Stimulated activated naive CD8-positive, alpha-beta T cell treated with anti-CD3 and anti-CD28 coated beads, Interleukin-15, Interleukin-2, amounts not matched to agents 100 U/mL and 50 U/mL, for 24 hours (primary cell): ENCODE measurements at places on chromosomes 12 and 14.
A peak's percentile ranks its signal among the peaks of the same experiment; 100 is the strongest.

DNA sequence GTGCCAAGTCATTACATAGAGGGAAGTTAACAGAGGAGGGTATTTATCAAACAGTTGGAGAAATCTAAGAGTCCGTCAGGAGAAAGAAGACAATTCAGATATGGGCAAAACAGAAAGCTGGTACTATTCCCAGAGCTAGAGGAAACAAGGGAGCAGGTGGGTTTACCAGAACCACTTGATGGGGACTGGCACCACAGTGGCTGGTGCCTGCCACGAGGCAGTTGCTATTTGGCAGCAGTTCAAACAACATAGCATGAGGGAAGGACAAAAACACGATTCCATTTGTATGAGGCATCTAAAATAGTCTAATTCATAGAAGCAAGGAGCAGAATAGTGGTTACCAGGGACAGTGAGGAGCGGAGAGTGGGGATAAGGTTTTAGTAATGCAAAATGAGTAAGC, 24.6 kb upstream of the KLRD1 start:
- DNase-seq = no peak

DNA sequence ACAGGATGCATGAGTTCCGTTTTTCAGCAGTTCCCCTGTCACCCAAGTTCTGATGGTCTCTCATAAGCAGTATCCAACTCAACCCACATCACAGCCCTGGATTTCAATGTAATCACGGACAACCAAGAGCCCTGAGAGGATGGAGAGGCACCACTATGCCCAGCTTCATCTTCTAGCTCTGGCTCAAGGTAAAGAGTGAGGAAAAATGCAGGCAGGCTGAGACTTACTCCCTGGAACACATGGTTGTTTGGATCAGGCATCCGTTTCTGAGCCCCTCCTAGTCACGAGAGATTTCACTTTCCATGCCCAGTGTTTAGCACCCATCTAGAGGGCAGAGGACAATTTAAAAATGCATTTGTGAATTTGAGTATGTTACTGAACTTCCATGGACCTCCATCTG, 45.0 kb downstream of the ANO2 start:
- no peak for DNase-seq

GRCh38 chr14:72610831-72611200, 283.1 kb downstream of the DPF3 start:
- DNase-seq = peak; percentile 0

DNA sequence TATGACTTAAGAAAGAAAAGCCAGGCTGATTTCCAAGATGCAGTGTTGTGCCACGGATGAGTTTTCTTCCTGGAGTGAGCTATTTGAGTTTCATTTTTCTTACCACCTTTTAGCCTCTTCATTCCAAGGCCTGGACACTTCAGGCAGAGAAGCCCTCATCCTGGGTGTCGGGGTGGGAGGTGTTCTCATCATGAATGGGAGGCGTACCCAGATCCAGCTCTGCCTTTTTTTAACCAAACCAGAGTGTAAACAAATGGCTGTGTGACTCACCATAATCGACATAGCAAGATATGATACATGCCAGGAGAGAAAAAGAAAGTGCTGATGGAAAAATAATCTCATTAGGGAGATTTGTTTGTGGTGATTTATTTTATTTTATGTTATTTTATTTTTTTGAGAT, 79.9 kb downstream of the ARF6 start:
- peak; percentile 49 for DNase-seq

GRCh38 chr12:60152756-60153155, 556.9 kb downstream of the SLC16A7 start:
- DNase-seq = no peak

DNA sequence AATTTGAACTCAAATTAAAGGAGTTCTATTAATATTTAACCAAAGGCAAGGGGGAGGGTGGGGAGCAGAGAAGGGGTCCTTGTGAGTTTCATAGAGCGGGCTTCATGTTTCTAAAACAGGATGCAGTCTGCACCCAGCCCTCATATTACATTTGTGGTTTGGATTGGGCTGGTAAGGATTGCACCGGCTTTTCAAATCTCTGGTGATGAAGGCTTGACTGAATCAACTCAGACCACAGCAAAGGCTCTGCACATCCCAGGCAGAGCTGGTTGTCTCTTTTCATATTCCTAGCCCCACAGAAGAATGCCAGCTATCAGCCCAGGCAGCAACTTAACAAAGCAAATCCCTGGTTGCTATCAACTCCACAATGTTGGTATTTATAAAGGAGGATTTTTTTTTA, 1221.4 kb downstream of the VRK1 start:
- DNase-seq = peak; percentile 31

- peak; percentile 30 for DNase-seq
These were observed 303 bp downstream of the PUS7L start for GRCh38 chr12:43758247-43758727.

DNA sequence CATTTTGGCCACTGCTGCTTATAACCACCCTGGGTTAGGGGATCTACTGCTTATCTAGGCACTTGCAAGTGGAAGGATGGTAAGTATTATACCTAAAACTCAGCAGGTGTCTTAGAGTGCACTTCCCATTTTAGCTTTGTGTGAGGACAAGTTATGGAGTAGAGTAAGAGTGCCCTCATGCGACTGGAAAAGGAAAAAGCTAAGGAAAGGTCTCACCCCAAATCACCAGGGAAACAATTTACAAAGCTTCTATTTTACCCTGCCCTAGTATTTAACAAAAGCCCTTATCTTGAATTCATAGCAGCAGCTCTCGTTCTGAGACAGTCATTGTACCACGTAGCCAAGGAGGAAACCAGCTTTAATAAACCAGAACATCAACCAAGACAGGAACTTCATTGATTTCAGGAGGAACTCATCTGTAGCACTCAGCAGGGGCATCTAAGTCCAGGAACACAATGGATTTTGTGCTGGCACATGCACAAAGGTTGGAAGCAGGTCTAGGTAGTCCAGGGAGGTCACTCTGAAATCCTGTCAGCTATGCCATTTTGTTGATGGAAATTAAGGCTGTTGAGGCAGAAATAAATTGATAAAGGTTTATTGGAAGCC, 2.9 kb downstream of the RDH12 start:
- DNase-seq = no peak

DNA sequence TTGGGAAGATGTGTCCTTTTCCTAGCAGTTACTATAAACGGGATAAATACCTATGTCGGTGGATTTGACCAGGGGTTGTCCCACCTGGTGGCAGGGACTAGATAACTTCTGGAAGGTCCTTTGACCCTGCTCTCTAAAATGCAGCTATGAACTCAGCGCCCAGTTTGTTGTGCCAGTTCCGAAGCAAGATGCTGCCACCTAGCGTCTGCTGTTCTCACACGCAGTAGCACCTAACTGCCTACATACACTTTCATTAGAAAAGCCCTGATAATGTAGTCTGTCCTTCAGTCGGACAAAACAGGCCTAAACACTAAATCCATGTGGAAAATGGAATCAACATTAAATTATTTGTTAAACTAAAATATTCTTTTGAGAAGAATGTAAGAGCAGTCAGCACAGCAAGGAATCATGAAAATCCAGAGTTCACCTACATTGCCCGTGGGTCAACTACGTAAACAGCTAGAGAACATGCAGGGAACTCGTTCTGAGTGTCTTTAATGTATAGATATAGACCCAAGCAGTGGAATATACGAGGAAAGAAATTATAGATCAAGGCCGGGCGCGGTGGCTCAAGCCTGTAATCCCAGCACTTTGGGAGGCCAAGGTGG, 51.1 kb upstream of the CRACR2A start:
- DNase-seq = peak; percentile 75

DNA sequence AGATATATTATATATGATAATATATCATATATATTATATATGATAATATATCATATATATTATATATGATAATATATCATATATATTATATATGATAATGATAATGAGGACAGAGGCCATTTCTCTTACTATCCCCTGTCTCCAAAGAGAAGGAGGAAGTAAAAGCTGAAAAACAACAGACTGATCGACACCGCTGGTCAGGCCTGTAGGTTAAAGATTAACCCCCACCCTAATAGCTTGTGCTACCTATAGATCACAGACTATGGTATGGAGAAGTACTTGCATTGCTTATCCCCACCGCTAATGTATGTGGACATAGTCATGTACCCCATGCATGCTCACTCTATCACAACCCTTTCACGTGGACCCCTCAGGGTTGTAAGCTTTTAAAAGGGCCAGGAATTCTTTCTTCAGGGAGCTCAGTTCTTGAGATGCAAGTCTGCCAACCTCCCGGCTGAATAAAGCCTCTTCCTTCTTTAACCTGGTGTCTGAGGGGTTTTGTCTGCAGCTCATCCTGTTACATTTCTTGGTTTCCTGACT, 786.1 kb upstream of the TMEM132C start:
- no peak for DNase-seq

DNA sequence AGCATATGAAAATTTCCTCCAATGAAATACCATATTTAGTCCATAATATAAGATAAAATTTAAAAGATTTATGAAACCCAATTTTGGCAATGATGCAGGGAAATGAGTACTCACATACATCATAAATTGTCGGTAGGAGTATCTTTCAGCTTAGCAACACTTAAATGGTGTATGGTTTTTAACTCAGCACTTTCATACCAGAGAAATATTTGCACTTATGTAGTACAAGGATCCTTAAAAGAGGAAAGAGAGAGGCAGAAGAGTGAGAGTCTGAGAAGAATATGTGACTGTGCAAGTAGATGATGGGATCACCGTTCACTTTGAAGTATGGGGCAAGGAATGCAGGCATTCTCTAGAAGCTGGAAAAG, 379.3 kb upstream of the DCN start:
- no peak for DNase-seq

GRCh38 chr12:10358131-10358530, 31.7 kb downstream of the KLRK1 start:
- DNase-seq = no peak

- DNase-seq = no peak
These were observed 610 bp downstream of the VSIG10 start for GRCh38 chr12:118103201-118103600.

DNA sequence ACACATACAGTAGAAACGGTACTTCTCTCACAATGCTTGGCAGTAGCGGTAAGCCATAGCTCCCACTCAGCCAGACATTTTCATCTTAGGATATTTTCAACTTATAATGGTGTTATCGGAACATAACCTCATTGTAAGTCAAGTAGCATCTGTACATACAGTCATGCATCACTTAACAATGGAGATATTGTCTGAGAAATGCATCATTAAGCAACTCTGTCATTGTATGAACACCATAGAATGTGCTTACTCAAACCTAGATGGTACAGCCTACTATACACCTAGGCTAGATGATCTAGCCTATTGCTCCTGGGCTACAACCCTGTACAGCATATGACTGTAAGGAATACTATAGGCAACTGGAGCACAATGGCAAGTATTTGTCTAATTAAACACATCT, 40.8 kb downstream of the RPS6KA5 start:
- no peak for DNase-seq

- no peak for DNase-seq
These were observed 14.3 kb upstream of the CLMN start for GRCh38 chr14:95334044-95334443.

- no peak for DNase-seq
These were observed 25.4 kb downstream of the PSMC1 start for GRCh38 chr14:90281756-90282155.

- DNase-seq = no peak
These were observed 228.6 kb upstream of the RTL1 start for GRCh38 chr14:101132051-101132571.

- DNase-seq = no peak
These were observed 56.6 kb downstream of the SUDS3 start for GRCh38 chr12:118432812-118433545.

DNA sequence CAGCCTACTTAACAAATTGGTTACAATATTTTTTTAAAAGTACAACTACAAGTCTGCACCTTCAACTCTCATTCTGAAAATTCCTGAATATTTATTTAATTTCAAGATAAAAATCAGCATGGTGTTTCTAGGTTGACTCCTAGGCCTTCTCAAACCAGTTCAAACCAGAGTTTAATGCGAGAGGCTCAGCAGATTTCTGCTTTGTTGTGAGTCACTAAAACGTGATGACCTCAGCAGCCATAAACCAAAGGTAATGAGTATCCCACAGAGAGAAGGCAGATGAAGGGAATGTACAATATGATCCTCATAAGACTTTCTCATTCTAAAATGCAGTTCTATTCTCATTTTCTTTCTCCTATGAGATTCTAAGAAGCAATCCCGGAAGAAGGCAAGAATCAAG, 1.5 kb downstream of the PRDM4 start:
- peak; percentile 27 for DNase-seq

GRCh38 chr12:78898416-78898815, 33.8 kb downstream of the SYT1 start:
- DNase-seq = no peak

GRCh38 chr12:97760601-97761000, 298.0 kb downstream of the RMST start:
- no peak for DNase-seq

GRCh38 chr14:99621948-99622347, 17.9 kb upstream of the CCDC85C start:
- DNase-seq = no peak

- DNase-seq = no peak
These were observed 323.0 kb downstream of the FLRT2 start for GRCh38 chr14:85852906-85853305.

- no peak for DNase-seq
These were observed 217.7 kb downstream of the PHETA1 start for GRCh38 chr12:111150921-111151840.

GRCh38 chr12:12229556-12230092, 37.2 kb downstream of the LRP6 start:
- no peak for DNase-seq

- no peak for DNase-seq
These were observed 43.8 kb downstream of the RIMBP2 start for GRCh38 chr12:130672089-130672820.

GRCh38 chr14:74698465-74698864, 14.4 kb downstream of the AREL1 start:
- no peak for DNase-seq

GRCh38 chr12:113808095-113808951, 157.8 kb downstream of the RBM19 start:
- DNase-seq = no peak

DNA sequence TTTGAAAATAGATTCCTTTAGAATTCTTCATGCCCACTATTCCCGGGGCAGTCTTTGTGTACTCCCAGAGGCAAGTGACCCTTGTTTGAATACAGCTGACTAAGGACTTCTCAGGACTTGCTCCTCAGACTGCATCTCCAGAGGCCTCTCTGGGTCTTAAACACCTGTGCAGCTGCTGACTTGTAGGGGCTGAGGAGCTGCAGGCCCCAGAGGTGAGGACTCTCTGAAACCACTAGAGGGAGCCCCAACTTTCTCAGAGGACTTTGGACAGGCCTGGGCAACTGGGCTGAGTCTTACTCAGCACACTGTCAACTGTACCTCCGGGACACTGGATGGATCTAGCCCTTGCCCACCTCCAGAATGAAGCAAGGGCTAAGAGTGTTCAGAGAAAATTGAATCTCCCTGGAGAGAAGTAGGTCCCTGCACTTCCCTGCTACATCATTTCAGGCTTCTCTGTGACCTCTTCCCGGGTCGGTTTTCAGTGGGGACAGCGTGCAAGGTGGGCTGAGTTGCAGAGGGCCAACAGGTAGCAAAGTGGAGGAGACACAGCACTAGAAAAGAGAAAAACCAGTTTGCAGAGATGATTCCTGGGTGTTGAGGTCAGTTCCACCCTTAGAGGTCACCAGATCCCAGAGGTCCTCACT, 164.6 kb downstream of the TMEM117 start:
- peak; percentile 6 for DNase-seq
